Right ventricle myocardium inferior (tissue), 1 donor: ENCODE measurements at places on chromosomes 13 and 19. TPM values are rescaled to one million over a fixed set of nuclear protein-coding genes. Genes with fewer than 3 reads are reported as not detected.

Gene FSD1
- not detected for total RNA-seq

Gene IZUMO1
- total RNA-seq, result 0.49 TPM

Gene ELSPBP1
- not detected for total RNA-seq

Gene CD33
- 6.5 TPM for total RNA-seq

Gene UBE2L5
- not detected for total RNA-seq

Gene FFAR1
- not detected for total RNA-seq

Gene ADGRE2
- total RNA-seq, result 0.87 TPM

Gene SMIM24
- total RNA-seq, result not detected

Gene LENG9
- 1.8 TPM for total RNA-seq

Gene CEACAM3
- 0.32 TPM for total RNA-seq

Gene UHRF1
- 2.3 TPM for total RNA-seq

Gene ZNF799
- total RNA-seq, result 2.3 TPM

Gene NCR1
- not detected for total RNA-seq

Gene ZNF506
- 9.8 TPM for total RNA-seq

Gene NLRP7
- total RNA-seq, result not detected

Gene SYT3
- total RNA-seq, result 0.27 TPM

Gene CGB8
- total RNA-seq, result not detected

Gene PLIN5
- 50.4 TPM for total RNA-seq

Gene TFDP1
- total RNA-seq, result 46.7 TPM

Gene ZNF625
- total RNA-seq, result 5.0 TPM

Gene ONECUT3
- total RNA-seq, result not detected

Gene GPR32
- total RNA-seq, result not detected

Gene GZMM
- not detected for total RNA-seq

Gene LRRC63
- not detected for total RNA-seq

Gene DHDH
- not detected for total RNA-seq

Gene PABPC3
- 0.05 TPM for total RNA-seq

Gene IRS2
- 9.7 TPM for total RNA-seq

Gene SIGLEC9
- 2.9 TPM for total RNA-seq

Gene FFAR2
- 0.32 TPM for total RNA-seq

Gene ZNF91
- total RNA-seq, result 90.1 TPM

Gene CGB2
- not detected for total RNA-seq

Gene REX1BD
- total RNA-seq, result 79.3 TPM

Gene HPN
- 5.5 TPM for total RNA-seq

Gene PSG3
- not detected for total RNA-seq

Gene CEBPA
- 4.9 TPM for total RNA-seq

Gene ZNF112
- total RNA-seq, result 3.9 TPM

Gene FRY
- total RNA-seq, result 146 TPM

Gene CDC42EP5
- total RNA-seq, result 8.9 TPM

Gene NDUFA11
- 571 TPM for total RNA-seq

Gene GARIN5A
- 2.2 TPM for total RNA-seq

Gene POU4F1
- not detected for total RNA-seq

Gene MBD3L3
- total RNA-seq, result not detected
